ENCODE measurements at places on chromosomes 6 and 20. TPM values are rescaled to one million over a fixed set of nuclear protein-coding genes. Genes with fewer than 3 reads are reported as not detected.

- no peak for DNase-seq
Measured at GRCh38 chr6:117270055-117270842, 4.9 kb downstream of the VGLL2 start.

DNA sequence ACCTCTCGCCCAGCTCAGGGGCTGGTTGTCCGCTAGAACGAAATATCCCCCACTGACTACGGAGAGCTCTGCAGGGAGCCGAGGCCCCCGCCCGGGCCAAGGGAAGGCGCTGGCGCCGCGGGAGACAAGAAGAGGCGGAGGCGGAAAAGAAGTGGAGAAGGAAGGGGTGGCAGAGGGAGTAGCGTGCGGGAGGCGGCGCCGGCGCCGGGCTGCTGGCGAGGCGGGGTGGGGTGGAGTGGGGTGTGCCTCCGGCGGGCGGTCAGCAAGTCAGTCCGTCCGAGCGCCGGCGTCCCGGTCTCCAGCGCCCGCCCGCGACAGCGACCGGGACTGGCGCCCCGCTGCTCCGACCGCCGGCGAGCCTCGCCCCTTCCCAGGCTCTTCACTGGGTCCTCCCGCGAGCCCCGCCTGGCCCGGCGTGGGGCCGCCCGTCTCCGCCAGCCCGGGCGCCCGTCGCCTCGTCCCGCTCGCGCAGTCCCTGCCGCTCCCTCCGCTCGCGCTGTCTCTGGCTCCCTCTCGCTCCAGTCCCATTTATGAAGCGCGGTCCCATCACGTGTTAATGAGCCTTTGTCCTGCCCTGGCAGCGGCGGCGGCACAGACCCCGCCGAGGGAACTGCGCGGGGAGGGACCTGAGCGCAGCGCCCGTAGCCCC, at the start of gene CNR1:
Gene CNR1, minus strand, starts transcription at position 504 of the 649 bp plus-strand sequence. CDS start 21,073 bp downstream, outside the sequence.
- no peak for DNase-seq

DNA sequence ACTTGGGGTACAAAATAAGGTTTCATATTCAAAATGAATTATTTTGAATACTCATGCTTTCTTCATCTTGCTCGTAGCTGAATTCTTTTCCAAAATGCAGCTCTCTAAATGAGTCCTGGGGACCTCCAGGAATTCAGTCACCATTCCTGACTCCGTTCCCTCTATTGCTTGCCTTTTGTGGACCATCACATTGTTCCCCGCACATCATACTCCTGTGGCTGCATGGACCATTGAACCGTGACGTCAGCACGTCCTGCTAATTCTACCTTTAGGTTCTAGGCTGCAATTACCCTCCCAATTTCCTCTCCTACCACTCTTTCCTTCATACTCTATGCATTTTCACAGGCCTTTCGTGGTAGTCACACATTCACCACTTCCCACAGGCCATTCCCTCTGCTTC, 173.1 kb upstream of the ID4 start:
- no peak for DNase-seq

Gene GGTLC1
- total RNA-seq: not detected

DNA sequence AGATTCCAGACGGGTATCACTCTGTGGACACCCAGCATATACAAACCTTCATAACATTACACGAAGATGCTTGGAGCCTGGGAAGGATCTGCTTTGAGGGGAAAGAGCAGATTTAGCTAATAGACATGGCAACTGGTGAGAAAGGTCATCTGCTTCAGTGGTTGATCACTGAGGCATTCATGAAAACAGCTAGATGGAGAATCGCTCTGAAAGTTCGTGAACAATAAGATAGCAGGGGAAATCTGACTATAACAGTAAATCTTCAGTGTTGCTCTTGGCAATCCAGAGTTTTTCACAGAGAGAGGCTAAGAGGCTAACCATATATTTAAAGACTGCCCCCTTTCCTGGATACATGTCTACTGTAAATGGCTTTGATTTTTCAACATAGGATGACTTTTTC, 245.3 kb downstream of the FARS2 start:
- no peak for DNase-seq

All from HepG2 (cell line).